ENCODE measurements at places on chromosomes 6 and 20.

- no peak for DNase-seq
These were observed 52.1 kb downstream of the RIPOR2 start for GRCh38 chr6:24883618-24884017.

DNA sequence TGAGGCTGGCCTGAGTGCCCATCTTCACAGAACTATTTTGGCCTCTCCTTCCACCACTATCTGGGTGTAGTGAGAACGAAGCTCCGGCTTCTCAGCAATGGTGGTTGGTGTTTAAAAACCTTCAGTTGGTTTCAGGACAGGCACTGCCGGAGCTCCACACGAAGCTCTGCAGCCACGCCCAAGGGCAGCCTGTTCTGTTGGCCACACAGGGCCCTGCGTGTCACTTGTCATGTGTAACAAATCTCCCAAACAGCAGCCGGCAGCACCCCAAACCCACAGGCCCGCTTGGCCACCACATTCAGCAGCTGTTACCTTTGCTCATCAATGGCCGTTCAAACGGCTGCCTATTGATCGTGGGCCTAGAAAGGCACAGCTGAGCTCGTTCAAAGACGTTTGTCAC lies 97.5 kb downstream of the ERMARD start:
- DNase-seq: no peak

DNA sequence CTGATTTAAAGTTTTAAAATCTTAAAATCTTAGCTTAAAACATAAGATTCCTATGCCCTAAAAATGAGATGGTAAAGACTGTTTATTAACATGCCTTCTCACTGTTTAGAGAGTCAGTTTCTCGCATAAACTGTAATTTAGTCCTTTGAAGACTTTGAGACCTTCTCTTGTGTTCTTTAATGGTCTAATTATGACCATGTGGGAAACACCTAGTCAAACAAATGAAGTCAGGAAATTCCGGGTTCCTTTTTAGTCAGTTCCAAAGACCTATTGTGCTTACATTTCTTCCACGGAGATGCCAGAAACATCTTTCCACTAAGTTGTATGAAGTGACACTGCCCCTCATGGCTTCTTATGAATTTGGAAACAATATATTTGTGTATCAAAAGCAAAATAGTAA lies 64.2 kb upstream of the KIF25 start:
- no peak for DNase-seq

DNA sequence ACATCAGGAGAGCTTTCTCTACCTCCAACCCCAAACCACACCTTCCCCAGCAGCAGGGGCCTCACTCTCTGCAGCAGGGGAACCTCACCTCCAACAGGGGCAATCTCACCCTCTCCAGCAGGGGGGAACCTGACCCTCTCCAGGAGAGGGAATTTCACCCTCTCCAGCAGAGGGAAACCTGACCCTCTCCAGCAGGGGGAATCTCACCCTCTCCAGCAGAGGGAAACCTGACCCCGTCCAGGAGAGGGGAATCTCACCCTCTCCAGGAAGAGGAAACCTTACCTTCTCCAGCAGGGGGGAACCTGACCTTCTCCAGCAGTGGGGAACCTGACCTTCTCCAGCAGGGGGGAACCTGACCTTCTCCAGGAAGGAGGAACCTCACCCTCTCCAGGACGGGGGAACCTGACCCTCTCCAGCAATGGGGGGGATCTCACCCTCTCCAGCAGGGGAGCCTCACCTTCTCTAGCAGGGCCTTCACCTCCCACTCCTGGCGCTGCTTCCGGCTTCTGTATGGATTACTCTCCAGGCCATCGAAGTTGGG lies 3.1 kb downstream of the B3GALT4 start:
- DNase-seq: peak; percentile 51

- no peak for DNase-seq
These were observed 21.3 kb upstream of the SYNDIG1 start for GRCh38 chr20:24448170-24448569.
